Kidney (tissue), 22 donors: ENCODE measurements at places on chromosomes 5 and 9.

DNA sequence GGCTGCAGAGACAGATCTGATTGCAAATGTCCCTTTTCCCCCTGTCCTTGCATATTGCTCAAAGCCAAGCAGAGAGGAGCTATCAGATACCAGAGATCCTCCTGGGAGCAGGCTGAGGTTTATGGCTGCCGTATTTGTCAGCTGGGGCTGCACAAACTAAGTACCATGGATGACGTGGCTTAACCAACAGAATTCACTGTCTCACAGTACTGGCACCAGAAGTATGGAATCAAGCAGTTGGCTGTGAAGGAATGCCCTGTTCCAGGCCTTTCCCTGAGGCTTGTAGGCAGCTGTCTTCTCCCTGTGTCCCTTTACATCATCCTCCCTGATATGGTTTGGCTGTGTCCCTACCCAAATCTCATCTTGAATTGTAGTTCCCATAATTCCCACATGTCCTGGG lies 2.6 kb downstream of the CFAP90 start:
- no peak for DNase-seq

- no peak for DNase-seq
These were observed 15.6 kb upstream of the TMEM38B start for GRCh38 chr9:105678781-105679180.

GRCh38 chr5:73152411-73153388 lies 20.3 kb upstream of the TMEM174 start:
- no peak for DNase-seq

DNA sequence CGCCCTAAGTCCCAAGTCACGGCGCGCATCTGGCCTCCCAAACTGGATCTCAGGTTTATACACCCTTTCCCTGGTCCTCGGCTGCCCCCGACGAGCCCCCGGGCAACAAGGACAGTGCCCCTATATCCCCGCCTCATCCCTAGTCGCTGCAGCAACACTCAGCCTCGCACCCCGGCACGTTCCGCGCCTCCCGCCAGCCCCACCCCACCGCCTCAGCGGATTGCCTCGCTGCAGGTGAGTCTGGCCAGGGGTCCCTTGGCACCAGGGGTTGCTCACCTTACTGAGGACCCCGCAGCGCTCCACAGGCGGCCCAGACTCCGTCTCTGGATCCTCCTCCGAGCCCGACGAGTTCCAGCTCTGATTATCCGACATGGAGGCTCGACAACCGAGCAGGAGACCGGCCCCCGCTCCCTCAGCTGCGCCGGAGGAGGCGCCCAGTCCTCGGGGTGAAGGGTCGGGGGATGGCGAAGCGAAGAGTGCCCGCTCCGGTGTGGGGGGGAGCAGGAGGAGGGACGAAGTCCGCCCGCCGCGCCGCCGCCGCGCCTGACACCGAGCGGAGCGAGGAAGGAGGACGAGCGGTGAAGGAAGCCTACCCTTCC lies 494 bp downstream of the CERT1 start:
- DNase-seq, result peak; percentile 73

GRCh38 chr9:92247296-92247695 lies 46.2 kb downstream of the IARS1 start:
- no peak for DNase-seq
